ENCODE measurements at places on chromosomes 13 and 19.

- no peak for DNase-seq
Measured at GRCh38 chr13:47399599-47399998, 502.7 kb upstream of the HTR2A start.

GRCh38 chr13:99041337-99041736 is 63.5 kb upstream of the DOCK9 start:
- no peak for DNase-seq

DNA sequence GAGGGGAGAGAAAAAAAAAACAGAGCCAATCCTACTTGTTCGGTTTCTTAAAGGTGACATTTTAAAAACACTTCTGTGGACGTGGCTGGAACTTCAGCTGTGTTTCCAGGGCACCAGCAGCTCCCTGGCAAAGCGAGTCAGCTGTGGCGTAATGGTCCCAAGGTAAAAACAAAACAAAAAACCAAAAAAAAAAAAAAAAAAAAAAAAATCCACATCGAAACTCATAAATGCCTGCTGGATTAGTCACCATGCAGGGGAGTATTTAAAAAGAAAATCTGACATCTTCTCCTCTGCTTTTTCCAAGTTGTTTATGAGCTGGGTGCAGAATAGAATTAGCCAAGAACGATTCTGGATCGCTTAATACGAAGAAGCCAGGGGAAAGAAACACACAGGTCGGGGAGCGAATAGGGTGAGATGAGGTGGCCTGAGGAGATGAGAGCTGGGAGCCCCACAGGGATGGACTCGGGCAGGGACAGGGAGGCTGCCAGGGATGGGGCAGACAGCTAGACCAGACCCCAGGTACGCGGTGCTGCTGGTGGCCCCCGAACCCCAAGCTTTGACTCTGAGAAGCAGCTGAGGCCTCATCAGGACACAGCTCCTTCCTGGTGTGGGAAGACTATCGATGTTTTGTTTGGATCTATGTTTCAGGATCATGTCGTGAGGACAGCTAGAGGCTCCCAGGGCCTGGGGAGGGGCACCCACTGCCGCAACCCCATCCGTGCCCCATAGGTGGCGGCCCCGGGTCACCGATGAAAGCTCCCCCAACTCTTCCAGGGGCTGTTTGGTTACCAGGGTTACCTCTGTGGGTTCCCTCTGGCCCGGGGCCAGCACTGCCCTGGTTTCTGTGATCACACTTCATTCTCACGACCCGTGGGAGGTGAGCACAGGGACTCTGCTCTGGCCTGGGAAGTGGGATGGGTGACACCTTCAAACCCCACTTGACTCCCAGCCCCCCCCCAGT is 3.1 kb upstream of the CTXN1 start:
- DNase-seq: no peak

GRCh38 chr19:12806242-12807081 is at the start of gene RNASEH2A:
Gene RNASEH2A (plus strand): TSS chr19:12806584. CDS start chr19:12806674, 90 bp downstream.
- peak; percentile 96 for DNase-seq

GRCh38 chr19:3176715-3177501 is 1.7 kb upstream of the S1PR4 start:
- DNase-seq: no peak

DNA sequence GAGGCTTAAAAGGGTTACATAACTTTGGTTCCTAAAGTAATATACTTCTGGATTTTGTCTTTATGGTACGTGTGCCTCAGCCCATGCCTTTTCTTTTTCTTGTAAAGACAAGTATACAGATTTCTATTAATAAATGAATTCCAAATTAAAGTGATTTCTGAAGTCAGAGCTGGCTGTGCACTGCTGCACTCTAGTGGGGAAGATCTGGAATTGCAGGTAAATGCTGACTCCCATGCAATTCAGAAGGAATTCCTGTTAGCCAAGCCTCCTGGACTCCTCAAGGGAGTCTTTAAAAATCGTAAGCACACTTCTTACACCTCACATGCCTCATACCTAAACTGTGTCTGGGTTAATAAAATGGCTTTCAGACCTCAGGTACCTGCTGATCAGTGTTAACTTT is 118.4 kb upstream of the SLC7A1 start:
- DNase-seq: no peak

DNA sequence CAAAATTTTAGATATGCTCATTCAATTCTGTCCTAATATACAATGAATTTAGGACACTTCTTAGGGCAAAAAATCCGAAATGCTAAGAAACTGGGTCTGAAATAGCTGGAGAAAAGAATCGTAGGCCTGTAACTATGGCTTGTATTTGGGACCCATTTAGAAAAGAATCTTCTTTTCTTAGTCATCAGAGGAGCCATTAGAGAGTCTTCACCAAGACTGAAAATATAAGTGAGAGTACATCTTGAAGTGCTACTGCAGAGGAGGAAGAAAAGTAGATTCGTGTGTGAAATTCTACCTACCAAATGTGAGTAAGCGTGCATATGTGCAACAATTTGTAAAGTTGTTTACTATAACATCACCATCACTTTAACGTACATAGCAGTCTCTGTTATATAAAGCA is 8.8 kb upstream of the DACH1 start:
- no peak for DNase-seq

DNA sequence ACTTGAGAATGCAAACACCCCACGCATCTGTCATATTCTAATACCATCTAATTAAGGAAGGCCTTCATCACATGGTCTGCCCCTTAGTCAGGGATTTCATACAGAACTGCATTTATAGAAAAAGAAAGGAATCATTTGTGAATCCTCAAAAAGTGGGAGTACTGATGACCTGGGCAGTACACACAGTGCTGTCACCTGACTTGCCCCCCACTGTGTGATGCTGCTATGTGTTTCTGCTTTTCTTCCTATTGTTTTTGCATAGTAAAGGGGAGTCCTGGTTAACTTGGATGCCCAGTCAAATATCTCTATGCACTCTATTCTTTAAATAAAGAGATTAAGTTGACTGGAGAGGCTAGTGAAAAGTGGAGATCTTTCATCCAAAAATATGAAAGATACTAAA is 1921.2 kb upstream of the PRR20A start:
- no peak for DNase-seq

- no peak for DNase-seq
Measured at GRCh38 chr13:83633746-83634145, 248.5 kb downstream of the SLITRK1 start.

DNA sequence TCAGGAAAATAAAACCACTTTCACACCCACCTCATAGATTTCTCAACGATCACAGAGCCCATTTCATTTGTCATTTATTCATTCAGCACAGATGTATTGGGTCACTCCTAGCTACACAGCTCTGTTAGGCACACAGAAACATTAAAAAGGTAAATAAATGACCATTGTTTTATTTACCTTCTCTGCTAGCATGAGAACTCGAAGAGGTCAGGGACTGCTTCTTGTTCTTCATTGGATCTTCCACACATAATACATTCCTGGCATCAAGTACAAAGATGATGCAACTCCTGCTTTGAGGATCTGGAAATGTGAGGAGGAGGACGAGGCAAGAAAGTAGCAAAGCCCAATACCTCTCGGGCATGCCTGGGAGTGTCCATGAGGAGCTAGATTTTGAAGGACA is 168.1 kb downstream of the RBM26 start:
- no peak for DNase-seq

DNA sequence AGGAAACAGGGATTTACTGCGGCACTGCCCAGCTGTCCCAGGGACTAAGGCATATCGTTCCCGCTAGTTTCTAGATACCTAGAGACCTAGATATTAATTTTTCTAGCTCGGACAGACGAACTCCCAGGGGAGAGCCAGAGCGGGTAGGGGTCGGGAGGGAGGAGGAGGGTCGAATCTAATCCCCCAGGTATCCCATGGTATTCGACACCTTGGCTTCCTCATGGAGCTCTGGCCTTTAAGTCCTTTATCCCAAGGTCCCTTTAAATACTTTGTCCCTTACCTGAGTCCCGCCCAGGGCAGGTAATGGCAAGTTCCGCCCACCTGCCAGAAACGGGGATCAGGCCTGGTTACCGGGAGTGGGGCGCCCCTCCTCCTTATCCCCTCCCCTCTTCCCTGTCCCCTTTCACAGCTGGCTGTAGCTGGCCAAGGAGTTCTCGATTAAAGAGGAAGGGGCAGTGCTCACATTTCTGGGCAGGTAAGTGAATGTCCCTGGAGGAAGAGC is at the start of gene PRRG2:
TSS of gene PRRG2 (plus strand) at position 310 of the 502 bp plus-strand sequence. CDS start 1,904 bp downstream, outside the sequence.
- DNase-seq: no peak

- DNase-seq: no peak
Measured at GRCh38 chr13:109998684-109999533, 212.5 kb upstream of the IRS2 start.

DNA sequence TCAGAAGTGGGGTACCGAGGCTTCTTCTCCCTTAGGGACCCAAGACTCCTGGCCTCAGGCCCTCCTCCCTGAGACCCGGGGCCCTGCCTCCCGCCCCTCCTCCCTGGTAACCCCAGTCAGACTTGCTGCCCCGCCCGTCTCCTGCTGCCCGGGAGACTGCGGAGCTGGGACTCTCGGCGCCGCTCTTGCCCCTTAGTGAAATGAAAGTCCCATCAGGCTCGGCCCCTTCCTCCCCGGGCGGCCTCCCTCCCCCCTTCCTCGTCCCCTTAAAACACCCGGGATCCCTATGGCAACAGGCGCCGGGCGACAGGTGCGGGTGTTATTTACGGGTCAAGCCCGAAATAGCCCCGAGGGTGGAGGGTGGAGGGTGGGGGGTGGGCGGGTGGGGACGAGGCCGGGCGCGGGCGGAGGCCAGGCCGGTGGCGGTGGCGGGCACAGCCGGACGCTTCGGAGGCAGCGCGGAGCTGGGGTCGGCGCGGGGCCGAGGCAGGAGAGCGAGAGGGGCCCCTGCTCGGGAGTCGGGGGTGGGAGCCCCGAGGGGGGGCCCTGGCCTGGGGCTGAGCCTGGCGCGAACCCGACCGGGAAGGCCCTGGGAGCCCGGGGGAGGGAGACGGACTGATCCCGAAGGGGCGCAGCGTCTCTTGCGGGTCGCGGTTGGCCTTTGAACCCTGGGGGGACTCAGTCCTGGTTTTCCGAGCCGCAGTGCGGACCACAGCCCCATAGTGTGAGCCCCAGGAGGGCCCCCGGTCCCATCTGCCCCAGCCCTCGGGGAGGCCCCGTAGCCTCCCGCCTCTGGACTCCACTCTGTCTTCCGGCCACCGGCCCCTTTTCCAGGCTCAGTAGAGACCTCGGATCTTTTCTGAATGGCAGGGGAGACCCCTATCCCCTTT is at the start of gene CACNG6:
TSS of gene CACNG6 (plus strand) at position 414 of the 890 bp plus-strand sequence. CDS start 1,241 bp downstream, outside the sequence.
- no peak for DNase-seq

GRCh38 chr13:74620711-74621110 is 486.5 kb upstream of the KLF12 start:
- DNase-seq: no peak

GRCh38 chr19:29815231-29815630 is 3.4 kb downstream of the CCNE1 start:
- no peak for DNase-seq

DNA sequence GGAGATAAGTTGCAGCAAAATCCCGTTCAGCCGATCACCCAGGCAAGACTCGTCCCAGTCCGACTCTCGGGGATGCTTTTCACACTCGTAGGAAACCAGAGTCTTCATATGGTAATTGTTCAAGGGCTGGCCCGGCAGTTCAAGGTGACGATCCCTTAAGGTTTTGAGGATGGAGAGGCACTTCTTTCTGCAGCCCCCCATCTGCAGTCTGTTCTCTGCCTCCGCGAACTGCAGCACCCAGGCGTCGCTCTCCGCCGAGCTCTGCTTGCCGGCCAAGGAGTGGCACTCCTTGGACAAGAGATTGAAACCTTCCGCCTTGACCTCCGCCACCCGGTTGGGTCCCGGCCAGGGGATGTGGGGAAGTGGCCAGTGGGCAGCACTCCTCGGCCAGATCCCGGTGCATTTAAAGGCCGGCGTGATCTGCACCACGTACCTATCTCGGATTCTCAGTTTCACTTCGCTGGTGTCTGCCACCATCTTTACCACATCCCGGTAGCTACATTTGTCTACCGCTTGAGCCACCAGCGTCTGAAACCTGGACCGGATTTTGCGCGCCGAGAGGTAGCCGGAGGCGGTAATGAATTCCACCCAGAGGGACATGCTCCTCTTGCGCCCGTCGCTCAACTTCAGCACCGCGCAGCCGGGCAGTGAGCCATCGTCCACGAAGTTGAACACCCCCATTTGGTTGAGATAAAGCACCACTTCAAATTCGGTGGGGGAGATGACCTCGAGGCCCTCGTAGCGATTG is 1.1 kb downstream of the MAB21L1 start:
- no peak for DNase-seq

DNA sequence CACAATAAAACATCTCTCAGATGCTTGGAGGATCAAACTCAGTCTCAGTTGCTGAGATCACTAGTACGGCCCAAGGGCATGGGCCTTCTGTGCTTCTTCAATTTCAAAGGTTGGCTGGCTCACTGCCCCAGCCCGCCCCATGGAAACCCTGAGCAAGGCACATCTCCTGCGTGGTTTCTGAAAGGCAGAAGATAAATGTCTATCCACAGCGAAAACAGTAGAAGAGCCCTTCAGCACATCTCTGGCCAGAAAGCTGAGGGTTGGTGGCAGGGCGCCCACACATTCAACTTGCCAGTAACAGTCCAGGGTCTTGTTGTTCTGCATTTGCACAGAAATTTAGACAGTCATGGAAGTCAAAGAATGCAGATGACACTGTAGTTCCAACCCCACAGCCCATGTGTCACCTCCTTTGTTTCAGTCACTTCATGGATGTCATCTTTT is 24.0 kb upstream of the KATNAL1 start:
- no peak for DNase-seq

DNA sequence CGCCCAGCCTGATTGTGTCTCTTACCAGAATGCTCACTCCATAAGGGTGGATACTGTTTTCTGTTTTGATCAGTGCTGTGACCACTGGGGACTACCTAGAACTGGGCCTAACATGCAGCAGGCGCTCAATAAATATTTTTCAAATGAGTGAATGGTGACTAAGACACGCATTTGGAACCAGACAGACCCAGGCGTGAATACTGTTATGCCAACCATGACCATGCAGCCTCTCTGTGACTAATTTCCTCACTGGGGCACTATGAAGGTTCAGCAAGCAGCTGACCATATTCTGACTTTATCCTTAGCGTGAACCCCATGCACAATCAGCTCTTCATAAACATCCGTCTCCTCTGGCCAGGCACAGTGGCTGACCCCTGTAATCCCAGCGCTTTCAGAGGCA is 13.0 kb upstream of the SPC24 start:
- no peak for DNase-seq

DNA sequence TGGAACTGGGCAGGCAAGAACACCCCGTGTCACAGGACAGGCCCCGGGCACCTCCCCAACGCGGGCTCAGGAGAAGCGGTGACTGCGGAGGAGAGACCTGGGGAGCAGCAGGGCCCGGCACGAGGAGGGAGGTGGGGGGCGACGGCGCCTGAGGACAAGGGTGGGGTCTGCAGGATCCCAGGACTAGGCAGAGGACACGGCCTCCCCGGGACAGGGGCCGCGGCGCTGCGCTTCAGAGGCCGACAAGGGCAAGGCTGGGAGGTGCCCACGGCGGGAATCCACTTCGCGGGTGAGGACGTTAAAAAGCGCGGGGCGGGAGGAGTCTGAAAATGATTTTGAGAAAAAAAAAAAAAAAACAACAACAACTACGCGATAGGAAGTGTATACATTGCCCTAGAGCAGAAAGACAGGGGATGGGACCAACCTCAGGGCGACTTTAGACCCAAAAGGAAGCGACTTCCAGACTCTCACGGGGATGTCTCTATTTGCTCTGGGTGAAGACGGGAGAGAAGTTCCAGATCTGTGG is 44.9 kb downstream of the ZNF611 start:
- DNase-seq: peak; percentile 10
